ENCODE measurements at places on chromosomes 6 and 20.

DNA sequence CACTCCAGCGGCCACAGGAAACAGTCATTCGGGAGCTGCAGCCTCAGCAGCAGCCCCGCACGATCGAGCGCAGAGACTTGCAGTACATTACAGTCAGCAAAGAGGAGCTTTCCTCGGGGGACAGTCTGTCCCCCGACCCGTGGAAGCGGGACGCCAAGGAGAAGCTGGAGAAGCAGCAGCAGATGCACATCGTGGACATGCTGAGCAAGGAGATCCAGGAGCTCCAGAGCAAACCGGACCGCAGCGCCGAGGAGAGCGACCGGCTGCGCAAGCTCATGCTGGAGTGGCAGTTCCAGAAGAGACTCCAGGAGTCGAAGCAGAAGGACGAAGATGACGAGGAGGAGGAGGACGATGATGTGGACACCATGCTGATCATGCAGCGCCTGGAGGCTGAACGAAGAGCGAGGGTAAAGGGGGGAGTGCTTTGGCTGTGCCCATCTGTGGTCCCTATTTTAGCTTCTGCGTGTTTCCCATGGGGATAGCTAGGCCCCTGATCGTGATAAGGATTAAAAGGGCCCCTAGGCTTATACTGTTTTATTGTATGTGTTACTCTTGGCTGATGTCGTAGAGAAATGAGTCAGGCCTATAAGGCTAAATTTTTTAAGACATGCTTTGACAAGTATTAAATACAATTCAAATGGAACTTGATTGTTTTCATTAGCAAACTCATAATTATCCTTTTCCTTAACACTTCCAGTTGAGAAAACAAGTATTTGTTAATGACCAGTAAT, 45.5 kb upstream of the KIF25 start:
- no peak for DNase-seq

GRCh38 chr6:169689287-169689686, 12.5 kb downstream of the WDR27 start:
- DNase-seq, result no peak

DNA sequence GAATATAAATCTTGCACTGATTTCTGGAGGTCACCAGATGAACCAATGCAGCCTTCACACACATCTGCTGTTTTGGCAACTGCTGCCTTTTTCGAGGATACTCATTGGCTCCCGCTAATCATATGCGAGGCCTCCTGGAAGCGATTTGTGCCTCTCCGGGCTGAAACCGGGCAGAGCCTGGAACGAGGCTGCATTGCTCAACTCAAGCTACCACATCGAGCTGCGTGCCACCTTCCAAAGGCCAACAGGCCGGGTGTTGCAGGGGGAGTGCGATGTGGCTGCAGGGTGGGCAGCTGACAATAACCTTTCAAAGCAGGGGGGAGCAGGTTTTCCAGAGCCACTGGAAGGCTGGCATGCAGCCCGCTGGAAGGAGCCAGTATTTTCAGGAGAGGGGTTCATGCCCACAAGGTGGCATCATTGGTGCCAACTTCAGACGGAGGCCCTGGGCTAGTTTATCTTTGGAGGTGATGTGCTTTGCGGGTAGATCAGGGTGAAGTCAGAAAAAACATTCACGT, 122.6 kb upstream of the IFNGR1 start:
- DNase-seq, result peak; percentile 33

GRCh38 chr20:18394363-18394762, 72.5 kb downstream of the DZANK1 start:
- DNase-seq, result no peak

GRCh38 chr20:61684583-61685235, 381.0 kb downstream of the TAF4 start:
- DNase-seq, result no peak

- DNase-seq, result peak; percentile 13
Observed at GRCh38 chr6:128519132-128519930, 1.1 kb downstream of the PTPRK start.

DNA sequence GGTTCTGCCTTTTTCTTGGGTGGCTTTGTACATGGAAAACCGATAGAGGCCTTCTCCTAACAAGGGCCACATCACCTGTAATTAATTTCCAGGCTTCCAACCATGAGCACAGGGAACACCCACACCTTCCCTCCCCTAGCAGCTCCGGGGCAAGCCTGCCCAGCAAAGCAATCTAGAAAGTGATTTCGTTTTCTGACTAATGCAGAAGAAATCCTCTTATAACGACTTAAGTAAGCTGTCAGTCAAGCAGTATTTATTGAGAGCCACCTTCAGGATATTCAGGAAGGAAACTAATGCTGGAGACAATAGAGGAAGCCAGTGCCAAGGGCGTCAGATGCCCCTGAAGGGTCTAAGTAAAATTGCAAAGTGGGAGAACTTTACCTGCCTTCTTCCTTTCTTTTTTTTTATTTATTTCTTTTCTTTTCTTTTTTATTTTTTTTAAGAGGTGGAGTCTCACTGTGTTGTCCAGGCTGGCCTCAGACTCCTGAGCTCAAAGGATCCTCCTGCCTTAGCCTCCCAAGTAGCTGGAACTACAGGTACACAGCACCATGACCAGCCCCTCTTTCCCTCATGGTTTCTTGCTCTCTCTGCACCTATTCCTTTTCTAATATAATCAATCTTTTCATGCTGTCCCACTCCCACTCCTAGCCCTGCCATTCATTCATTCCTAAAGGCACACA, 67.5 kb upstream of the MBOAT1 start:
- DNase-seq, result no peak

DNA sequence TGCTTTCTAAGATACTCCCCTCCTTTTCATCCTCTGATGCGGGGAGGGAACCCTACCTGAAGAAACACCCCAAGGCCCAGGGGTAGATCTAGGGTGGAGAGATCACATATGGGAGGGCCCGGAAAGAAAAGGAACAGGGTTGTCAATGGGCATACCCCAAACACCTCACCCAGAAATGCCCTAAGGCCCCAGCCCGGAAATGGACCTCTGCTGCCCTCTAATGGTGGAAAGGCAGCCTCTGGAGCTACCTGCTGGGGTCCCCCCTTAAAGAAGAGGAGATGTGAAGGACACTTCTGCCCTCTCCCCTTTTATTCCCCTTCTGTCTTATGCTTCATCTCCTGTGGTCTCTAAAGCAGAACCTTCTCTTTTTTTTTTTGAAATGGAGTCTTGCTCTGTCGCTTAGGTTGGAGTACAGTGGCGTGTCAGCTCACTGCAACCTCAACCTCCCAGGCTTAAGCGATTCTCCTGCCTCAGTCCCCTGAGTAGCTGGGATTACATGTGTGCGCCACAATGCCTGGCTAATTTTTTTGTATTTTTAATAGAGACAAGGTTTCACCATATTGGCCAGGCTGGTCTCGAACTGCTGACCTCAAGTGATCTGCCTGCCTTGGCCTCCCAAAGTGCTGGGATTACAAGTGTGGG, 458 bp upstream of the ARMC12 start:
- DNase-seq, result peak; percentile 73

DNA sequence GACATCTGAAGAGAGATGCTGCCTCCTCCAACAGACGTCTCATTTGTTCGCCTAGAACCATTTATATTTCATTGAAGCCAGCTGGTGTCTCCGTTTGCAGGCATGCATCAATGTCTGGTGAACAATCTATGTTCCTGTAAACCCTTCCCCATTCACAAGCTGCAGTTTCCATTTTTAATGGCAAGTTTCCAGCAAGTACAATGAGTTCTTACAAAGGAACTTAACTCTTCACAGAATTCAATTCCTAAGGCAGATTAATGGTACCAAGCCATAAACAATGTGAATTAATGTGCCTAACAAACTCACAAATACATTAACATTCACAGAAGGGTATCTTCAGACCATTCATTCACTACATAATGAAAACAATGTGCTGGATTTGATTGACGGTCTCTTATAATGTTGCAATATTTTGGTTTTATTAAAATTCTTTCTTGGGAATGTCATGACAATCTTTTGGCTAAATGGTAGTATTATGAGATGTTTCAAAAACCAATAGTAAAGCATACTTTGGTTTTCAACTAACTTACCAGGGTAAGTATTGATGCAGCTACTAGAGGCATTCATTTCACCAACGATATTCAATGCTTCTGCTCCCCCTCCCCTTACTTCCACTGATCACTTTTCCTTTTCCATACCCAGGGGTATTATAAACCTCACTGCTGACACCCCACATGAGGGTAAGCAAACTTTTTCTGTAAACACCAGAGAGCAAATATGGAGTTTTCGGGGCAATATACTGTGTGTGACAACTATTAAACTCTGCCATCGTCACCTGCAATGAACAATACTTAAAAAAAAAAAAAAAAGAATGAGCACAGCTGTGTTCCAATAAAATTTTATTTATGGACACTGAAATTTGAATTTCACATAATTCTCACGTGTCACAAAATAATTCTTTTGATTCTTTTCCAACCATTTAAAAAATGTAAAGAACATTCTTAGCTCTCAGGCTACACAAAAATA, 4.2 kb downstream of the AKIRIN2 start:
- no peak for DNase-seq

DNA sequence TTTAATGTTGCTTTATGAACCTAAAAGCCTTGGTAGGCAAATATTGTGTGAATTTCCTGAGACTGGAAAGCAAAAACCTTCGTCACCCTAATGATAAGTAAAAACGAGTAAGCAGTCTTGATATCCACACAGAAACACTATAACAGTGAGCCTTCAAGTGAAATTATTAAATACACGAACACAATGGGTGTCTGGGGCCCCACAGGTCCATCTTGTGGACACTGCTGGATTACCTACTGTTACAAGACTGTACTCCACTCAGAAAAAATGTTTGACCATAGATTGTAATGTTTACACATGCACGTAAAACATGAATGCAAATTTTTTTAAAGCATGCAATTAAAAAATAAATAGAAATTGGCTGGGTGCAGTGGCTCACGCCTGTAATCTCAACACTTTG, 466.9 kb downstream of the CD83 start:
- no peak for DNase-seq

DNA sequence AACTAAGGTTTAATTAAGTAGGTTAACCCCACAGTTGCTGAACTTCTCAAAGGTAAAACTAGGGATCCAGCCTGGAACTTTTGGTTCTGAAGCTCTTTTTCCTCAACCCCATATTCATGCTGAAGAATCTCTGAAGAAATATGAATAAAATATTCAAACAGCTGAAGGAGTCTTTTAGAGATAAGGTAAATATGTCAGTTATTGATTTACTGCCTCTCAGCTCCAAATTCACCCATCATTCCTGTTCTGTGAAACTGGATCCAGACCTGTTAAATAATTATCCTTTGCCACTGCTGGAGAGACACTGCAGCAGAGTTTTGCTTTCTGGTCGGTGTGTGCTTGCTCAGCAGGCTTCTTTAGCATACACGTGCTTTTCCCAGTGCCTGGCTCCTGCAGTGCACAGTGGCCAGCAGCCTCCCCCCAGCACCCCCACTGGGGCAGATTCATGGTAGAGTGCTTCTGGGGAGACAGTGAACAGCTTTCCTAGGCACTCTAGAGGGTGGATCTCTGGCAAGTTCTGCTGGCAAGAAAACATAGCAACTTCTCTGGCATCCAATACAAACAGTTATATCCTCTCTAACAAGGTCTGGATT, 62.0 kb upstream of the BCLAF1 start:
- DNase-seq, result no peak

DNA sequence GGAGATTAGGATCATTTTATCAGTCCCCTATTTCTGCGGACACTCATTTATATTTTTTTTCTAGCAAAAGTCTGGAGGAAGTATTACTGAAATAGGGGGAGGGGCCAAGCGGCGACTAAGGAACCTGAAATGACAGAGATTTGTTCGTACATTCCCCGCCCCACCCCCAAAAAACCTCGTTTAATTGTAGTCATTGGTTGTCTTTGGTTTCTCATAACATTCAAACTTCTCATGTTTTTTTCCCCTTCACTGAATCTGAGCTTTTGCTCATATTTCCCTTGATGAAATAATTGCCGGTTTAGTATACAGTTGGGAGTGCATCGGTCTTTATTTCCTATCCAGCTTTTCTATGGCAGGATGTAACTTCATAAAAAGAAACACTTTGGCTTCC, 768 bp upstream of the FYN start:
- DNase-seq, result peak; percentile 37

- DNase-seq, result no peak
Observed at GRCh38 chr6:160101277-160102205, 20.1 kb upstream of the SLC22A1 start.

DNA sequence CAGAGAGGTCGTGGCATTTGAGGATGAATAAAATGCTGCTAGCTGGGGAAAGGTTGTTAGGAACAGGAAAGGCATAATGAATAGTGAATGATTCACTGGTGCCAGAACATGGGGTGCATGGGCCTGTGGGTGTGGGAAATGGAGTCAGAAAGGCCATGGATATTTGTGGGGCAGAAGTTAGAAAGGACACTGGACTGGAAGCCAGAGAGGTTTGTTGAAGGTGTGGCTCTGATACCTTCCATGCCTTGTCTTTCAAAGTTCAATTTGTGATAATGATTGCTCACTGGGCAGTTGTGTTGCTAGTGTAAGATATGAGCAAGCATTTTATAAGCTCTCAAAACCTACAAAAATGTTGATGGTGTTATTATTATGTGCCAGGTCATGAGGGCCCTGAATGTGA, 32.7 kb downstream of the LRRC1 start:
- no peak for DNase-seq

- DNase-seq, result no peak
Observed at GRCh38 chr20:40081653-40082052, 607.4 kb downstream of the MAFB start.

GRCh38 chr6:39803872-39804271, 11.7 kb downstream of the DAAM2 start:
- no peak for DNase-seq

DNA sequence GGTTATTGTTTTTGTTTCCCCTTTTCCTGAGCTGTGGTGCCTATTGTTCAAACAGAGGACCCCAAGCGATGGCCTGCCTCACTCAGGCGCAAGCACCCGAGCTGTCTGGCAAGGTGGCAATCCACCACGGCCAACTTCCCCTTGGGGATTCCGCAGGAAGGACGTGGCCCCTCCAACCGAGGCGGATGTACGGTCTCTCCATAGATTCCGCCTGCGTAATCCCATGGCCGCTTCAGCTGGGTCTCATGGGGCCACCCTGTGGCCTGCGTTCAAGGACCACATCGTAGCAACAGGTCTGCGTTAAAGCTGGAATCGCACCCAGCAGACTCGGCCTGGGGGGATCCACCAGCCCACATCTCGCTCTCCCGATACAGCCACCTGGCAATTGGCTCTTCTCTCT, 79.9 kb downstream of the CEBPB start:
- DNase-seq, result no peak

GRCh38 chr6:91965872-91966271, 1379.0 kb upstream of the MAP3K7 start:
- no peak for DNase-seq

Measured in activated CD4-positive, alpha-beta T cell treated with anti-CD3 and anti-CD28 coated beads, Interleukin-2, amount 50 U/mL, for 24 hours (primary cell).